ENCODE measurements at places on chromosomes 4 and X. TPM values are rescaled to one million over a fixed set of nuclear protein-coding genes. Genes with fewer than 3 reads are reported as not detected.

GRCh38 chr4:150082241-150082640, 4.0 kb downstream of the DCLK2 start:
- DNase-seq, result no peak

GRCh38 chr4:121216461-121216860, 52.3 kb upstream of the TNIP3 start:
- DNase-seq, result no peak

MTMR8 gene
- 1.2 TPM for total RNA-seq

- DNase-seq, result peak; percentile 23
These were observed 291.9 kb downstream of the FAM47A start for GRCh38 chrX:33840176-33840575.

GRCh38 chr4:156052116-156052515, 98.5 kb upstream of the CTSO start:
- DNase-seq, result no peak

ZNF185 gene
- 16.2 TPM for total RNA-seq

GRCh38 chr4:1939664-1940509, 68.7 kb downstream of the NSD2 start:
- peak; percentile 95 for DNase-seq

DNA sequence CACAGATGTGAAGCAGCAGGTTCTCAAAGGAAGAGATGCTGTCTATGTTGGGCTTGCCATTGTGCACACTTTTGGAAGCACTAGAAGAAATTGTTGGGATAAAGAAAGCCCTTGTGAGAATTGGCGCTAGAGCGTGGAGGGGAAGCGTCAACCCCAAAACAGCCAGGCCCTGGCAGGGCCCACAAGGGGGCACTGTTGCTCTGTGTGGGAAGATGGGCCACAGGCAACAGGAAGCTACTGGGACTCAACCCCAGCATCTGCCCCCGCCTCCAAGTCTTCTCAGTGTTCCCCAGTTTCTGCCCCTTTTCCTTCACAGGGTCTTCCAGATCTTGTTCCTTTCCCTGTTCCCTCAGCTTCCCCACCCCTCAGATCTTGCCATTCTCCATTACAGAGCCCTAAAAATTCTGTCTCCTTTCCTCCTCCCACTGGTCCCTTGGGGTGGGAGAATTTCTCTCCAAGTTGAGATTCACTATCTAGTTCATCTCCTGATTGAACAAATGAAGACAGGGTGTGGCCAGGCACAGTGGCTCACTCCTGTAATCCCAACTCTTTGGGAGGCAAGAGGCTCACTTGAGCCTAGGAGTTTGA, 85.5 kb downstream of the STARD8 start:
- DNase-seq, result peak; percentile 50

DNA sequence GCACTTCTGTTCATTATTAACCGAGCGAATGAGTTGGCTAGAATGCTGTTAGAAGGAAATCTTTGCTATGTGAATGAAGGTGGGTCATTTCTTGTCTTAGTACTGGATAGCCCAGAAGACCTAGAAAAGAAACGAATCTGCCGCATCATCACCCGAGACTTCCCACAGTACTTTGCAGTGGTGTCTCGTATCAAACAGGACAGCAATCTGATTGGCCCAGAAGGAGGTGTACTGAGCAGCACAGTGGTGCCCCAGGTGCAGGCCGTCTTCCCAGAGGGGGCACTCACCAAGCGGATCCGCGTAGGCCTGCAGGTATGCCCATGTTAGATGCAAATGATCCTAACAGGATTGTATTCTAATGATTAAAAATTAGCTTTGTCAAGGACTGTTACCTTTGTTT, 286.3 kb downstream of the ANK2 start:
- no peak for DNase-seq

- DNase-seq, result no peak
These were observed 6.2 kb upstream of the FHDC1 start for GRCh38 chr4:152929888-152930287.

DNA sequence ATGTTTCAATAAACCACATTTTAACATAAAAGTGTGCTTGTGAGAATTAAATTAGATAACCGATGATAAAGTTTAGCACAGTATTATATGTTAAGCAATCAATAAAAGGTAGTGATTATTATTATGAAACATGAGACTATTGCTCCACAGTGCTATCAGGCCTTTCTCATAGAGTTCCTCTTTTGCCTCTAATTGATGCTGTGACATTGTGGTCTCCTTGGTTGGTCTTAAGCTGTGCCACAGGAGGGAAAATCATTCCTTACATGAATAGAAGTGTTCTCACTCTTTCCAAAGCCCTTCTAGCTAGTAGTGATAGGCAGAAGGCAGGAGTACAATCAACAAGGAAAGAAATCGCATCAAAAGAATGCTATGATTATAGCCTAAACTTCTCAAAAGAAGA, 9.2 kb upstream of the PDHA2 start:
- no peak for DNase-seq

DNA sequence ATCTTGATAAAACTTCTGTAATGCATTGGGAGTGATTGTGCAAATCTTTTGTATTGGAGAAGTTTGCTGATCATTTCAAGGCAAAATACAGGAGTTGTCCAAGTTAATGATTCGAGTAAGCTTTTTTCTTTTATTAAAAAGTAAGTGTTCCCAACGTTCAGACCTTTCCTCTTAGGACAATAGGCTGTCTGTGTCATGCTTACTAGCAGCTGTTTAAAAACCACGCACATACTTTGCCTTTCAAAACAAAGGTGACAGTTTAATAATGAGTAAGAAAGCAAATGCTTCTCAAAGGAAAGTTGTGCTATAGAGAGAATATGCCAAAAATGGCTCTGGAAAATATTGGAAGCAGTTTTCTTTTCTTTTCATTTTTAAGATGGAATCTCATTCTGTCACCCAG, 11.2 kb downstream of the TRAPPC11 start:
- DNase-seq, result no peak

GRCh38 chr4:76674983-76675382, 223.0 kb downstream of the SOWAHB start:
- no peak for DNase-seq

GRCh38 chr4:163166041-163166579, 580 bp downstream of the NAF1 start:
- peak; percentile 47 for DNase-seq

KLB gene
- total RNA-seq, result not detected

RASL11B gene
- not detected for total RNA-seq

DNA sequence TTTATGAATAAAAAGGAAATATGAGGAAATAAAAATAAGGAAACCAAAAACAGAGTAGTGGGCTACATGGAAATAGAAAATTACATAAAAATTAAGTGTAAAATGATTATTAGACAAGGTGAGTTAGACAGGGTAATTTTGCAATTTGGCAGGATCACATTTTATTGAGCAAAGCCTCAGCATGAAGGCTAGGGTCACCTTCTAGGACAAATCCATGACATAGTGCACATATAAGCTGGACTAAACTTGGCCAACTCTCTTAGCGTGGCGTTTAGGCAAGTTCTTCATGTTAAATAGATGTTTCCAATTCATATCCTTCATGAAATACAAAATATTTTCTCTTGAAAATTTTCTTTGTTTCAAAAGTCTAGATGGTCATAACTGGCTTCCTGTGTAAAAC, 25.7 kb upstream of the UGT2B7 start:
- no peak for DNase-seq

- DNase-seq, result peak; percentile 17
These were observed 27.9 kb downstream of the ARHGEF6 start for GRCh38 chrX:136752796-136753195.

DNA sequence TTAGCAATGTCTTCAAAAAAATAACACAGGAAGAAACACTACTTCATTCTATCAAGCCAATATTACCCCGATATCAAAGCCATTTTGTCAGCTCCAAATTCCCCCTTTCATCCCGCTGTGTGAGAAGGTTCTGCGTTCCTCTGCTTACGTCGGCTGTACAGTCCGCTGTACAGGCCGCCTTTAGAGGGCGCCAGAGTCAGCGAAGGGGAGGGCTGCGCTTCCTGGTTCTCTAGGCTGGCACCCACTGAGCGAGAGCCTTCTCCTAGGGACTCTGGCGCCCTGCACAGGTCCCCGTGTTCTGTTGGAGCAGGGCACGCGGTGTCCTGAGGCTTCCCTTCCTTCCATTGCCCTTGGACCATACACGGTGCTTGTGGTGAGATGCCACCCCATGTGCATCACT, 25.3 kb upstream of the CT45A1 start:
- DNase-seq, result no peak

DNA sequence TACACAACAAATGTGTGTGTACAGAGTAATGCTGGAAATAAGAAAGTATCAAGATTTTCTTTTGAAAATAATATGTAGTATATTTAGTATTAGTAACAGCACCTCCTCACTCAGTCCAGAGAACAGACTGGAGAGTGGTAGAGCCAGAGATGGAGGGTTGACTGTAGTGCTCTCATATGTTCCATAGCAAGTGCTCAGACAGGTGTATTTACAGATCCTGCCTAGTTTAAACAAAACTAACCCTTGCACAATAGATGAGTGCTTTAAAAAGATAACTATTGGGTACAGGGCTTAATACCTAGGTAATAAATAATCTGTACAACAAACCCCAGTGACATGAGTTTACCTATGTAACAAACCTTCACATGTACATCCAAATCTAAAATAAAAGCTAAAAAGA, 381.0 kb upstream of the EMCN start:
- DNase-seq, result no peak

ZDHHC15 gene
- total RNA-seq, result not detected

ALPK1 gene
- total RNA-seq, result 5.1 TPM

GRCh38 chr4:53781629-53782457, 190.6 kb upstream of the LNX1 start:
- DNase-seq, result no peak

PCSK1N gene
- total RNA-seq, result not detected

DNA sequence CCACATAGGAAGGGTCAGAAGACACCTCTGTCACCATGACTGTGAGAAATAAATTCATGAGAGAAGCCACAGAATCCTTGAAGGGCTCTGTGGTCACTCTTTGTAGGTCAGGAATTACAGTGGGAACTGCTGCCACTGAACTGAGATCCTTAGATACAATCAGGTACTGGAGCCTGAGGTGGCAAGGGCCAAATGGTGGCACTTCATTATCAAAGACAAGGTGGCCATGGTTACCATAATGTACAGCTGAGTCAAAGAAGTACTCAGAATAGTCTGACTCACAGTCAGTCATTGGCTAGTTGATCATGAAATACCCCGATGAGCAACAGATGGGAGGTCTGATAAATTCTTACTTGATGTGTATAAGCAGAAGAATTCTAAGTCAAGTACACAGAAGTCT, 131.9 kb downstream of the RTL3 start:
- DNase-seq, result peak; percentile 67

SPIN4 gene
- 5.1 TPM for total RNA-seq

- peak; percentile 31 for DNase-seq
These were observed 54.9 kb downstream of the WDR19 start for GRCh38 chr4:39237179-39237578.

DNA sequence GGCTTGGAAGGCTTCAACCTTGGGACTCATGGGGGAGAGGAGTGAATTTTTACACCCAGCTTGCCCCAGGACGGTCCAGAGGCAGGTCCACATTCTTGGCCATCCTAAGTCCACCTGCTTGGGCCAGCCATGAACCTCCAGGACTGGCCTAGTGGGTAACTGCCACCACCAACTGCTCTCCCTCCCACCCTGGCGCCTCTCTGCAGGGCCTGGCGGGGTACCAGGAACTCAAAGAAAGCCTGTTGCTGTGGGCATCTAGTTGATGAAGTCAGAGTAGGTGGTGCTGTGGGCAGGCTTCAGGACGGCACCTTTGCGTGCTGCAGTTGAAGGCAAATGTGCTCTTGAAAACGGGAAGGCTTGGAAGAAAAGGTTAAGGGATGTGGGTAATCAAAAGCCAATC, 12.0 kb downstream of the BCOR start:
- no peak for DNase-seq

- DNase-seq, result no peak
These were observed 158.4 kb upstream of the SLC7A11 start for GRCh38 chr4:138400543-138400942.

- DNase-seq, result no peak
These were observed 924.0 kb upstream of the INTU start for GRCh38 chr4:126708716-126709115.

KLF8 gene
- not detected for total RNA-seq

DNA sequence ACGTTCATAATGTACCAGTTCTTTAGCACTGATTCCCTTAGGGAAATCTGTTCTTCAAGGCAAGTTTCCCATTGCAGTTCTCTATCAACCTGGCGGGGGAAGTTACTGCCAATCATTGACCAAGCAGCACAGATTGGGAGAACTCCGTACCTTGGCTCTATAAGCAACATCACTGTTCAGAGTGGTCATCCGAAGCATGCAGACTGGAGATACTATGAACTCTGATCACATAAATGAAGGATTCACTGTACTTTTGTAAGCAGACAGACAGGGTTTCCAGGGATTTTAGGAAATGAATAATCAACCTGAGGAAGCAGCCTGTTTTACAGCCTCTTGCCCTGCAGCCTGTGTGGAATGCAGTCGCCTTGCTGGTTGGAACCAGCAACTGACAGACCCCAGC, 63.8 kb upstream of the WWC2 start:
- no peak for DNase-seq

DNA sequence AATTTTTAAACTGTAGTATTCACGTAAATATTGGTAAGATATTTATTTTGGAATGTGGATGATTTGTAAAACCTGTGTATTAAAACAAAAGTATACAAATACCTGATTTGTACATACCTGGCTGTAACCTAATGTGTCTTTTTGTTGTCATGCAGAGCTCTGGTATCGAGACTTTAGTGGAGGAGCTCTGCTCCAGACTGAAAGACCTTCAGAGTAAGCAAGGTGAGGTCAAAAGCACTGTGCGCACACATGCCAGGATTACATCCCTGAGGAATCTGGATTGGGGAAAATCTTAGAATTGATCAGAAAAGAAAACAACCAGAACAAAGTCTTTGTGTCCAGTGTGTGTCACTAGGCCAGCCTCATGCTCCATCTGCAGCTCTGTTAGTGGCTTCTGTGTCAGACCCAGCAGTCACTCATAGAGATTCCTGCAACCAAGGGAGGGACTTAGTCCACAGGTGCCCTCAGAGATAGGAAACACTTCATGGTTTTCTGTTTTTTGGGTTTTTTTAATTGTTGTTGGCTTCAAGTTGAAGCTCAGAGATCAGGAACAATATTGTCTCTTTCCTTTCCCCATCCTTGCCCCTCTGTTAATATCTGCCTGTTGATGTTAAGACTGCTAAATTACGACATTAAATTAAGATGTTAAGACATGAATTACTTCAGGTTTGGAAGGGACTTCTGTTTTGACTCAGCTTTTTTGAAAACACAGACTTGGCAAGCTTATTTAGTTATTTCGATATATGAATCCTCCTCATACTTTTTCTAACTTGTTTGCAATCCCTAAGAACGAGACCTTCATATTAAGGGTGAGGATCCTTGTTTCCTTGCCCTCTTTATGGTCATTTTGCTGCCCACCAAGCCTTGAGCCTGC, 52.4 kb upstream of the TBC1D14 start:
- DNase-seq, result no peak

DNA sequence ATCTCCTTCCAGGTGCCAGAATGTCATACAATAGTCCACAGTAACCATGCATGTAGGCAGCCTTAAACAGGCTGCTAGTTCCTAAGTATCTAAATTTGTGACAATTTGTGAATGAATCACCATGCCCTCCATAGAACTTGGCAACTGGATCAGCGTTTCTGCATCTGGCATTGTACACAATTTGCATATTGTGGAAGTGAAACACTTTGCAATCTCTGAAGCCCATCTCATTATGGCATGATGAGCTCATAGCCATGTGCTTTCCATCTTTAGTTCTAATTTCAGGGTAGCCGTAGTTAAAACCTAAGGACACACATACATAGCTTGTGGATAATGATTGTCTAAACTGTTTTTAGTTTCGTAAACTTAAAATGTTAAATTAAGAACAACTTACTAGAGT, 573.6 kb downstream of the PPP4R3C start:
- no peak for DNase-seq

Measured in HT1080 (cell line).